GF-D8 (cell line): ENCODE measurements at places on chromosomes 3 and 15.

GRCh38 chr3:12905316-12906071 is 64.1 kb upstream of the RPL32 start:
- no peak for DNase-seq

GRCh38 chr3:113249111-113249510 is 37.8 kb downstream of the BOC start:
- DNase-seq = no peak

DNA sequence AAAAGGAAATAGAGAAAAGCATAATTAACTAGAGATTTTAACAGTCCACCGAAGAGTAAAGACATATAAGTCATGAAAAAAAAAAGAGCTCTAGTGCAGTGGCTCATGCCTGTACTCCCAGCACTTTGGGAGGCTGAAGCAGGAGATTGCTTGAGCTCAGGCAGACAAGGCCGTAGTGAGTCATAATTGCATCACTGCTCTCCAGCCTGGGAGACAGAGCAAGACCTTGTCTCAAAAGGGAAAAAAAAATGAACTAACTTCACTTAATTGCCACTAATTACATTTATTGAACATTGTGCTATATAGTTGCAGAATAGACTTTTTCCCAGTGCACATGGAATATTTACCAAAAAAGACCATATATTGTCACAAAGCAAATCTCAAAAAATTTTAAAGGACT is 221.8 kb downstream of the CBLB start:
- no peak for DNase-seq

DNA sequence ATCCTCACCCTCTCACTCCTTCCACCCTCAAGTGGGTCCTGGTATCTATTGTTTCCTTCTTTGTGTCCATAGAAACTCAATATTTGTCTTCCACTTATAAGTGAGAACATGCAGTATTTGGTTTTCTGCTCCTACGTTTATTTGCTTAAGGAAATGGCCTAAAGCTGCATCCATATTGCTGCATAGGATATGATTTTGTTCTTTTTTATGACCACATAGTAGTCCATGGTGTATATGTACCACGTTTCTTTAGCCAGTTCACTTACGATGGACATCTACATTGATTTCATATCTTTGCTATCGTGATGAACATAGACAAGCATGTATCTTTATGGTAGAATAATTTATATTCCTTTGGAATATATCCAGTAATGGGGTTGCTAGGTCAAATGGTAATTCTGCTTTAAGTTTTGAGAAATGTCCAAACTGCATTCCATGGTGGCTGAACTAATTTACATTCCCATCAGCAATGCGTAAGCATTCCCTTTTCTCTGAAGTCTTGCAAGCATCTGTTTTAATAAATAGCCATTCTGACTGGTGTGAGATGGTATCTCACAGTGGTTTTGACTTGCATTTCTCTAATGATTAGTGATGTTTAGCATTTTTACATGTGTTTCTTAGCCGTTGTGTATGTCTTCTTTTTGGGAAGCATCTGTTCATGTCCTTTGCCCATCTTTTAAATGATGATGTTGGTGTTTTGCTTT is 650.2 kb downstream of the ZNF385D start:
- DNase-seq = no peak

DNA sequence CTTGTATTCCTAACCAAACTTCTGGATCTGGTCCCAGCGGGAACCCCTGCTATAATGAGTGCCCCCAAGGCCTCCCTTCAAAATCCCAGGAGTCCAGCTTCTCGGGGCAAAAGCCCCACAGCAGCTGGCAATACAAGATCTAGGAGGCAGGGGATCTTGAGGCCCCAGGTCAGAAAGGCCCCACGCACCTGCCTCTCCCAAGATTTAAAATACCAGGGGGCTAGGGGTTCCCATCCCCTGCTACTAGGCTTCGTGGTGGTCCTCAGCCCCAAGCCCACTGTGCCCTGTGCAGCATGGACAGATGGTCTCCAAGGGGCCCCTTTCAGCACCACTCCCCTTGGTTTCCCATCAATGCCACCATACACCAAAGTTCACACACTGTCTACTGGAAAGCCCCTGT is 15.8 kb upstream of the CYP11A1 start:
- no peak for DNase-seq

GRCh38 chr3:63791974-63792373 is 27.1 kb upstream of the C3orf49 start:
- DNase-seq = no peak

DNA sequence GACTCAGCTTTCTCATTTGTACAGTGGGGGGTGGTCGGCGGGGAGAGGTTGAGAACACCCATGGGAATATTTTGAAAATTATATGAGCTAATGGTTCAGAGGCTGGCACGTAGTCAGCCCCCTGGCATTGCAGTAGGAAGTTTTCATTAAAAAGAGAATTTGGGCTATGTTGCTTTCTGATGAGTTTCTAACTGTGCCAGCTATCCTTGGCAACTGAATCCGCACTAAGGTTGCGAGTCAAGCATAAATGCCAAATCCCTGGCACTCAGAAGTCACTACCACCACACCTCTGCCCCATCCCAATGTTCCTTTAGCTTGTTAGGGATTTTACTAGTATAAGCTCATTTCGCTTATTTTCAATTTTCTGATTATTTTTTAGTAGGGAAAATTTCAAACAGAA is 91.6 kb downstream of the DNASE1L3 start:
- DNase-seq = no peak

- DNase-seq = peak; percentile 78
Measured at GRCh38 chr3:129954514-129954913, 20.0 kb upstream of the TRH start.

- no peak for DNase-seq
Measured at GRCh38 chr3:50584391-50584790, 15.1 kb downstream of the HEMK1 start.

DNA sequence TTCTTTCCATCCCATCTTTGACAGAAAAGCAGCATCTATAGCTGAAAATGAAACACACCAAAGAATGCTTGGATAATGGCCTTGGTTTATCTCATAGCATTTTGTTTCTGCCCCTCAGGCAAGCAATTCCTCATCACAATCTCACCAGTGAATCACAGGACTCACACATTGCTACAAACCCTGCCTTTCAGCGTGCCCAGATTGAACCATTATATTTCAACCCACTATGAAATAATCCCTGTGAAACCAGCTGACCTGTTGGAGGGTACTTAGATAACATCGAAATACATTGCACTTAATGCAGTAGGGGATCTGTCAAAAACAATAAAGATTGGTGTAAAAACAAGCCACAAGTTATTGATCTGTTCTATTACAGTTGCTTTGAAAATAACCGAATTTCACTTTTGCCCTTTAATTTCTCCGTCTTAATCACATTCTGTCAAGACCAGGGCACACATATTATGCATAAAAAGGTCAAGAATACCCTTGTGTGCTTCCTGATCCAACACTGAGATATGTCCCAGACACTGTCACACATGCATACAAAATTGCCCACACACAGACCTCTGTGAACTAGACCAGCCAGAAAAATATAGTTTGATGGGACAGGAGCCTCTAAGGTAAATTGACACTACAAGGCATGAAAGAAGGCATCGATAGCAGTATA is 839.8 kb downstream of the NTRK3 start:
- DNase-seq = no peak

GRCh38 chr3:151093905-151094304 is 8.4 kb downstream of the MED12L start:
- no peak for DNase-seq
